Natural killer cell (primary cell): ENCODE measurements at places on chromosomes 4 and X.

- no peak for DNase-seq
These were observed 1993.8 kb downstream of the ARAP2 start for GRCh38 chr4:34250562-34250961.

DNA sequence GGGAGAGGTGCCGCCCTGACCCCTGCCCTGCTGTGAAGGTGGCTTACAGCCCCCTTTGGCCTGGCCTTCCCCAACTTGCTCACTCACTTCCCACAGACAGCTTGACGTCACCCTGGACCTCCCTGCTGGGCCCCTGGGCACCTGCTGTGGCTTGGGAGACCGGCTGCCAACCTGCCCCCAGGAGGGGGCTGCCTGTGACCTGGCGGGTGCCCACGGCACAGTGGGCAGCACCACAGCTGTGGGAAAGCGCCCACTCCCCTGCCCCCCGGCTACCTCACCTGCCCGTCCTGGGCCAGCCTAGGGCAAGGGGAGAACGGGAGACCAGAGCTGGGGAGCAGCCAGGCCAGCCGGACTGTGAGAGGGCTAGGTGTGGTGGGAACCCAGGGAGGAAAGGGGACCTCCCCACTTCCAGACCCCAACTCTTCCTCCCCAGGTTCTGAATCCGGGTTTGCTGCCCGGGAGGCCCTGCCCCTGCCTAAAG, 2.4 kb upstream of the ZFP92 start:
- DNase-seq, result no peak

- no peak for DNase-seq
These were observed 44.7 kb downstream of the USO1 start for GRCh38 chr4:75769036-75769435.

- DNase-seq, result no peak
These were observed 38.6 kb downstream of the UNC5C start for GRCh38 chr4:95510145-95510544.

- DNase-seq, result no peak
These were observed 48.6 kb downstream of the TSC22D3 start for GRCh38 chrX:107726816-107727534.

DNA sequence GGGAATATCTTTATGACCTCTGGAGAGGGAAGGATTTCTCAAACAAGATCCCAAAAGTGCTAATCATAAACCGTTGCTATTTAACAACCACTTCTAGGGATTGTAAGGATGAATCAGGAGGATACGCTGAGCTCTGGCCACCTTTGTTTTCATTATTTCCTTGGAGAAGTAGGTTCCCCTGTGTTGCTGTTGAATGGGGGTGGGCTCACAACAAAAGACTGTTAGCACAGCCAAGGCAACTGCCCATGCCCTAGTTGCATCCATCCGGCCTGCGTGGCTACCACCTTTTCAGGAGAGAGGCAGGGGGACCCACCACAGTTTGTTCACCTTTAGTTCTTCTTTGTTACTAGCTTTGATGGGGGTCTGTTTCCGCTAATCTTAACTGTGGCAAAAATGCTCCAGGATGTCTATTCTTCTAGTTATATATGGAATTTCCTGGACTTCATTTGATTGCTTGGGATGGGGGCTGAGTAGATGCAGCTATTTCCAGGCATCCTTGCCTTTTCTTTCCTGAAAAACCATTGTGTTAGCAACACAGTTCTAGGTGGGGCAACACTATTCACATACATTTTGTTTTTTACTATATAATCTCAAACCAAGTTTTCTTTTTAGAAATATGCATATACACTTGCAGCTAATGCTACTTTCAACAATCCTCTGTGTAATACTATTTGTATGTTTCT, 95.4 kb downstream of the KDR start:
- no peak for DNase-seq

GRCh38 chr4:32462944-32463343, 1742.8 kb downstream of the PCDH7 start:
- no peak for DNase-seq

GRCh38 chr4:14196131-14196530, 568.6 kb upstream of the BOD1L1 start:
- no peak for DNase-seq

- no peak for DNase-seq
These were observed 16.5 kb upstream of the ALB start for GRCh38 chr4:73387552-73387951.

GRCh38 chrX:123884809-123885408, 25.1 kb downstream of the XIAP start:
- no peak for DNase-seq
